ENCODE measurements at places on chromosomes 1 and 21.
A peak's percentile ranks its signal among the peaks of the same experiment; 100 is the strongest.

DNA sequence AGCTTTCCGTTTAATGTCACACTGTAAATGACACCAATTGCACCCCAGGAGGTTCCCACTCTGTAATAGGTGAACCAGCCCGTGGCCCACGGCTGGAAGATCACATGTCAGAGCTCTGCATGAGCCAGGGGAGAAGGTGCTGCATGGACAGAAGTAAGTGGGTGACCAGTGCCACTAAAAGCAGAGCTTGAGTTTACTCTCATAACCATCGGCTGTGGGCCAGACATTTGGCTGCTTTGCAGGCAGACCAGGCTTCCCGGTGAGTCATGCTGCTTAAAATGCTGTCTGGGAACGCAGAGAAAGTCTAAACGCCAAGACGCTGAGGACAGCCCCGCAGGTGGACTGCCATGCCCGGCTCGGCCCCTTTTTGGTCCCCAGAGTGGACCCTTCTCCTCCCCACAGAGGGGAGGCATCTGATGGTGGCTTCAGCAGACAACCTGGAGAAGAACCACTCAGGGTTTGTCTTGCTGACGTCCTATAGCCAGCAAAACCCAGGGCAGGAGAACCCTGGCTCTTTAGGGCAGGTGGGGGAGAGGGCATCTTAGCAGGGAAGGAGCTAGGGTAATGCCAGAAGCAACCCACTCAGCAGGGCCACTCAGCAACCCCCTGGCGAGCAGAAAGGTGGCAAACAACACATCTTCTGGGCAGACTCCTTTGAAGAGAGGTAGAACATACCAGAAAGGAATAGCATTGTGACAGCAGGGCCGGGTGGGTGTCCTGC is 7.3 kb downstream of the KIAA2013 start:
- peak; percentile 62 for DNase-seq

DNA sequence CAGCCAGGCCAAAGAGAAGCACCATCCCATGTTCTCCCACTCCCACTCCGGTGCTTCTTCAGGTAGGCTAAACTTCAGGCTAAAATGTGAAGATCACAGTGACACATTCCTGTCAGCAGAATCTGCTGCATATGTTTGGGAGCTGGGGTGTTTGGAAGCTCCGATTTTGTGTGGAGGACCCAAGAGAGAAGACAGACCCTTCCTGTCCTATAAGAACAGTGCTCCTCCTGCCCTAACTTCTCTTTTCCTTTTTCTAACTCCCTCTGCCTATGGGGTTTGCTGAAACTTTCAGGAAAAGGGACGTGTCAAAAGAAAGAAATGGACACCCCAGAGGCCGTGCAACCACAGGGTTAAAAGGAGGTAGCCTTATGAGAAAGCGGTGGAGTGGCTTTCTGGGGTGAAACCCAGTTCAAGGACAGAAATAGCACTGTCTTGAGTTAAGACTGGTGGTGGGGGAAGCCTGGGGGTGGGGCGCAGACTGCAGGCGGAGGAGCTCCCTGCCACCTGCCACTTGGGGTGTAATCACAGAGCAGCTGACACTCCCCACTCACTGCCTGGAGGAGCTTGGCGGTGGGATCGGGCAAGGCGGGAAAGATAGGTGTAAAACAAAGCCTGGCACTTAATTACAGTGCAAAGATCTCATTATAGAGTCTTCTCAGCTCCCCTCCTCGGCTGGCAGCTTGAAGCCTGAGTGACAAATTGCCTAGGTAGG is 645 bp upstream of the TLR5 start:
- no peak for DNase-seq

- no peak for DNase-seq
Observed at GRCh38 chr1:39567302-39567701, 9.3 kb downstream of the PABPC4 start.

GRCh38 chr1:232188318-232188717 is 441.6 kb downstream of the SIPA1L2 start:
- no peak for DNase-seq

DNA sequence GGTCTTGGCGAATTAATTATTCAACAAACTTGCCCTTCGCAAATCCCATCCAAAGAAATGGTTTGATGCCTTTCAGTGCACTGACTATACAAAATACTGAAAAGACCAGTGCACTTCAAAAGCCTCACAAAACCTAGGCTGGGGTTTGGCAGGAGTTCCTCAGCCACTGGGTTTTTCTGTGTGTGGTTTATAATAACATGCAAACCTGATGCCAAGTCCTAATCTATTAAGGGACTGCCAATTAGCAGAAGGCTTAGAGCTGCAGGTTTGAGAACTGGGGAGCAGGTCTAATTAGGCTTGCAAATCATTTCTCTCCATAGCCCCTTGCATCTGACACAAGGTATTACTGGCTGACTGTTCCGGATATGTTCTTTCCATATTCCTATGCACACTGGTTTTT is 27.7 kb downstream of the PLPP3 start:
- DNase-seq: no peak

GRCh38 chr1:110554871-110555801 is 36.2 kb upstream of the KCNA10 start:
- DNase-seq: no peak

DNA sequence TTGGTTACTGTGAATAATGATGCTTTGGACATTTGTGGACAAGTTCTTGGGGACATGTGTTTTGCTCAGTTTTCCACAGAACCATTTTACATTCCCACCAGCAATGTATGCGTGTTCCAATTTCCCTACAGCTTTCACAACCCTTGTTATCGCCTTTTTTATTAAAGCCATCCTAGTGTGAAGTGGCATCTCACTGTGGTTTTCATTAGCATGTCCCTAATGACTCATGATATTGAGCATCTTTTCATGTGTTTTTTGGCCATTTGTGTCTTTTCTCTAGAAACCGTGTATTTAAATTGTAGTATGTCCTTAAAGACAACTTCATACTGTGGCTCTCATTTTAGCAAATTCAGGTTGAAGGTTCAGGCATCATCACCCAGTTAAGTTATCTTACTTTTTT is 132.1 kb downstream of the TGFBR3 start:
- DNase-seq: no peak

DNA sequence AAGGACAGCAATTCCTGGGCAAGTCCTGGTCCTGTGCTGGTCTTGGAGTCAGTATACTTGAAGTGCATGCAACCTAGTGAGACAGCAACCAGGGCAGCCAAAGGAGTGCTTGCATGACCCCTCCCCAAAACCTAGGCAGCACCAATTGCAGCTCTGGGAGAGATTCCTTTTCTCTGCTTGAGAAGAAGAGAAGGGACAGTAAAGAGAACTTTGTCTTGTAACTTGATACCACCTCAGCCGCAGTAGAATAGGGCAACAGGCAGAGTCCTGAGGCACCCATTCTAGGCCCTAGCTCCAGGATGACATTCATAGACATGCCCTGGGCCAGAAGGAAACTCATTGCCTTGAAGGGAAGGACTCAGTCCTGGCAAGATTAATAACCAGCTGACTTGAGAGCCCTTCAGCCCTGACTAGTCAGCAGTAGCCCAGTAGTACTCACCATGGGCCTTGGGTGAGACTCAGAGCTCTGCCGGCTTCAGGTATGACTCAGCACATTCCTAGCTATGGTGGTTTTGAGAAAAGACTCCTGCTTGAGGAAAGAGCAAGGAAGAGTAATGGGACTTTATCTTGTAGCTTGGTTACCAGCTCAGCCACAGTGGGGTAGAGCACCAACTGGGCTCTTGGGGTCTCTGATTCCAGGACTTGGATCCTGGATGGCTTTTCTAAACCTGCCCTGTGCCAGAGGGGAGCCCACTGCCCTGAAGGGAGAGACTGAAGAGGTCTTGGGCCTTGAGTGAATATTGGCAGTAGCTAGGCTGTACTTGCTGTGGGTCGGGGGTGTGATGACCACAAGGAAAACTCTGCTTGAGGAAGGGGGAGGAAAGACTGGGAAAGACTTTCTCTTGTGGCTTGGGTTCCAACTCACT is 51.7 kb upstream of the ACADM start:
- DNase-seq: peak; percentile 52

DNA sequence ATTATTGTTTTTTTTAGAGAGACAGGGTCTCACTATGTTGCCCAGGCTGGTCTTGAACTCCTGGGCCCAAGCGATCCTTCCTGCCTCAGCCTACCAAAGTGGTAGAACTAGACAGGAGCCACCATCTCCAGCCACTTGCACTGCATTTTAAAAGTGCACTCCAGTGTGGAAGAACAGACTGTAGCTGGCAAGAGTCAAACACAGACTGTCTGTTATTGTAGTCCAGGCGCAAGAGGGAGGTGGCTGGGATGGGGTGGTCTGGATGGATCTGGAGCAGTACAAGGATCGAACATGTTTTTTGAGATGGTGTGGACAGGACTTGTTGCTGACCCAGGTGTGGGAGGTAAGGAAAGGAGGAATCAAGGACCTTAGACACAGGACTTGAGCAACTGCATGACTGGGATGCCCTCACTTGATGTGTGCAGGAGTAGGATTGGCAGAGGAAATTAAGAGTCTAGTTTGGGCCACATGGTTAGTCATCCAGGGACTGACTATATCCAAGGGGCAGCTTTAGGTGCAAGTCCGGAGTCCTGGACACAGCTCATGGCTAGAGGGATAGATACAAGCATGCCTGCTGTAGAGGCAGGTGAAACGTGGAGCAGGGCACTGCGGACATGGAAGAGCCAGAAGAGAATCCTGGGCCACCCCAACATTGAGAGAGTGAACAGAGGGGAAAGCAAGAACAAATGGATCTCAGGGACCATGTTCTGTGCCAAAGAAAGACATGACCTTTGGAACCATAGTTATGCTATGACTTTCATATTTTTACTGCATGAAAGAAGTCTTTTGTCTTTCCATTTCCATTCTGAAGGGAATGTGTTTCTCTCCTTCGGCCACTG is 42.0 kb downstream of the ELK4 start:
- no peak for DNase-seq

- DNase-seq: no peak
Observed at GRCh38 chr1:9900142-9901043, 9.7 kb downstream of the CTNNBIP1 start.

DNA sequence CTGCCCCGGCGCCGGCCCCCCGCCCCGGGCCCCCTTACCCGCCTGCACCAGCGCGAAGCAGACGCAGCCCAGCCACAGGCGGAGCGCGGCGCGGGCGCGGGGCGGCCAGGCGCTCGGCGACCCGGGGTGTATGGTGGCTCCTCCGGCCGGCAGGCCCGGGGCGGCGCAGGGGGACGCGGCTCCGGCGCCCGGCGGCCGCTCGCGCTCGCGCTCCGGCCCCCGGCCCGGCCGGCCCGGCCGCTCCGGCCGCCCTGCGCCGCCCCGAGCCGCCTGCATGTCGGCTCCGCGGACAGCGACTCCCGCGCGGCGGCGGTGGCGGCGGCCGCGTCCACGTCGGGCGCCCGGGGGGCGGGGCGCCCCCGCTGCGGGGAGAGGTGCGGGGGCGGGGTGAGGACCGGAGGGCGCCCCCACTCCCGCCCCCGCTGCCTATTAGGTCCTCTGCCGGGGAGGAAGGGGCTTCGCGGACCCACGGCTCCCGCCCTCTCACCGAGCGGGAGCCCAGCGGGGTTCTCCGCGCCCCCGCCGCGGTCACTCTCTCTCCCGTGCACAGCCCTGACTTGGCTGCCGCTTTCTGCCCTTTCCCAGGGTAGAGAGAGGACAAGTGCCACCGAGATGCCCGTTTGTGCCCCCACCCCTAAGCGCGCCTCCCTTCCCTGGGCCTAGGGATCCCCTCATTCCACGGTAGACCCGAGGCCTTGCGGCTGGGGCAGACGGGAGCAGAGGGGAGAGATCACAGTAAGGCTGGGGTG is at the start of gene FNDC5:
Gene FNDC5 (minus strand): TSS at position 298 of the 749 bp plus-strand sequence.
- DNase-seq: no peak

DNA sequence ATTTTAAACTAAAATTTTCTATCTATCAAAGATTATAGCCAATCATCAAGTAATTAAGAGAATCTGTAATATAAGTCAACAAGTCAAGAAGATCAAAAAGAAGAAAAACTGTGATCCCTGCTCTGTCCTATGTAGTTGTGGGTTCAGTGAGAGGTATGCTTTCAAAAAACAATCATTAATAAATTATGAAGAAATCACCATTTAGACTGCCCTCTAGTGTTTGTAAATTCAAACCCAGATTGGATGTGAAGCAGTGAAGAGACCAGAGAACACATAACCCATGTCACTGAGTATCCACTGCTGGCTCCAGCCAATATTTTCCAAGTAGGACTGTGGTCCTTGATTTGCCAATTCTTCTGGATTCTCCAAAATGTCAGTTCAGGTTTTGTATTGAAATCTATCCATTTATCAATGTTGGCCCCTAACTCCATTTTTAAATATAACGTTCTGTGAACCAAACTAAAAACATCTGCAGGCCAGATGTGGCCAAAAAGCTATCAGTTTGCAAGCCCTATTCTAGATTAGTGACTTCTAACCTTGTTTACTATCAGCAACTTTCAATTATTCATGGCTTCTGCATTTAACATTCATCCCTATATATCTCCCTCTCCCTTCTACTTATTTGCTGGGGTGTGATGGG is 467.5 kb upstream of the CXADR start:
- no peak for DNase-seq

DNA sequence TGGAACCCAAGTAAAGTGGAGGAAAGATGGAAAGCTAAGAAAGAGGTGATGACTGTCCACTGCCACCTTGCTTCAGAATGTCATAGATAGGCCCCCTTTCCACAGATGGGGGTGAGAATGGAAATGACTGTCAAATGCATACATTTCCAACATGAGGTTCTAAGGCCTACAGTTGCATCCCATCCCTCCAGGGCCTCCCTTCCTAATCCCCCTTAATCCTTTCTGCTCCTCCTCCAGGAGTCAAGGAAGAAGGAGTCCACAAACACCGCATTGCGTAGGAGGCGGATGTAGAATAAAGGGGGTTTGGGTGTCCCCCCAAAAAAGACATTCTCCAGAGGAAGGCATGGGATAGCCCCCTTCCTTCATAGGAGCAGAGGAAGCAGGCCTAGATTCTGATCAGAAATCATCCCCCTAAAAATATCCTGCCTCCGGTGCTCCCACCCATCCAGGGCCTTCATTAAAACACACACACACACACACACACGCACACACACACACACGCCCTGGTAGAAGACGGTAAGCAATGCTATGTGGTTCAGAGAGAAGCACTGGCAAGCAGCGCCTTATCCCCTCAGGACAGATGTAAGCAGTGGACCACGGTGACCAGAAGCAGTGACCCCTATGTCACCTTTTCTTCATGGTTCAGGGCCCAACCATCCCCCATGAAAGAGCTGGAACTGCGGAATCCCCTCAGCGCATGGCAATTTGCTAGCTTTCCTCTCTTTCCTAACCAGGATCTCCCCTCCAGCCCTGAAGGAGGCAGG is 2.0 kb downstream of the SV2A start:
- DNase-seq: no peak
